ENCODE measurements at places on chromosomes 6 and 20.
A peak's percentile ranks its signal among the peaks of the same experiment; 100 is the strongest.

GRCh38 chr20:48921883-48922820, 641 bp downstream of the ARFGEF2 start:
- peak; percentile 38 for DNase-seq

DNA sequence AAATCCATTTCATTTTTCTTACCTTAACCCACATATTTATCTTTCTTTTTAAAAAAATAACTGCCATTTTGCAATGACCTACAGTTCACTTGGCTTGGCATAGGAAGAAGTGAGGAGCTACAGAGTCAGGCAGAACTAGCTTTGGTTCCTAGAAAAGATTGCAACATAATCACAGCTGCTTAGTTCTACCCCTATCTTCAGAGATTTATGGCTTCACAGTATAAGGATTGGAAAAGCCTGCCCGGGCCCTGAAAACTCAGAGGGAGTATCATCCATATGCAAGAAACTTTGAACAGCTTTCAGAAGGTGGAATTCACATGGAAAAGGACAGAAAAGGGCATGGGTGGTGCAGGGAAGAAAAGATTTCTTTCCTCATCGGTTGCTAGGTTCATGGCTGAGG, 774.3 kb upstream of the CHD6 start:
- DNase-seq: no peak

- DNase-seq: no peak
Observed at GRCh38 chr20:52303281-52303950, 111.8 kb upstream of the ZFP64 start.

DNA sequence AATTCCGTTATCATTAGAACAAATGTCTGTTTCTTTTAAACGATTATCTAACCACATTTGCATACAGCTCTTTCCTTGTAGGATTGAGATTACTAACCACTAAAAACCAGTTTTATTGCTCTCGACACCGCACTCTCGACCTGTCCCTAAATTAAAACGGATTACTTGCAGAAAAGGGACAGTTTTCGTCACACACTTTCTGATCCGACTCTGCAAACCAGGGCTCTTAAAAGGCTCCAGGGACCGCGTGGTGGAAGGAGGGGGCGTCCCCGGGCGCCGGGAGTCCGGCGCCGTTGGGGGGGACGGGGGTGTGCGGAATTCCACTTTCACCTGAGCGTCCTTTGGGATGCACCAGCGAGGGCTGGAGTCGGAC, 731 bp downstream of the MAK start:
- DNase-seq: no peak

GRCh38 chr20:9211016-9211760, 142.3 kb downstream of the PLCB4 start:
- DNase-seq: no peak

DNA sequence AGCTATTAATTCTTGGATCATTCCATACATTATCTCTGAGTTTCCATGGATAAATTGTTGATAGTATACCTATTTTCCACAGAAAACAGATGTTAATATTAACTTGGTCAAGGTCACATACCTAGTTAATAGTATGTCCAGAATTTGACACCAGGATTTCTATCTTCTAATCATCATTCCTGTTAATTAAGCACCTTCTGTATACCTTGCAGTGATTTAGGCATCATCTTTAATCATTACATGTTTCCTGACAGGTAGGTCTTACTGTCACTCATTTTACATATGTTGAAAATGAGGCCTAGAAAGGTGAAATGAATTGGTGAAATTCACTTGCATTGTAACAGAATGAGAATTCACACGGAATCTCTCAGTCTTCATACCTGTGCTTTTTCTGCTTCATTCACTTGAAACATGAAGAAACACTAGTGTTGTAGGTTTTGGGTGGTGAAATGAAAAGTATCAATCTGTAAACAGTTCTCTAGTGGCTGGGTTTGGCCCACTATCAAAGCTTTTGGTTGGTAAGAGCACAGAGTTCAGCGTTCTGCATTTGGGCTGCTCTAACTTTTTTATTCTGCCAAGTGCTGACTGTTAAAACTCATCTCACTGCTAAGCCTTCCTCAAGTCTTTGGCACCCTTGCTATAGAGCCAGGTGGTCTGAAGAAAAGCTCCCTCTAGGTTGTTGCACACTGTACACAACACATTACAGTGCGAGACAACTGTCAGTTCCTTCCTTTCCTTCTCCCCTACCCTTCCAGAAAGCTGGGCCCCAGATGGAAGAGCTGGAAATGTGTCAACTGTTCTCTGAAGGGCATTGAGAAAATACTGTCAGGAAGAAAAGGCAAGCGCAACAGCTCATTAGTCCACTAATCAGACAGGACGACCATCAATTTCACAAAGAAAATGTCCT, 57.8 kb upstream of the C20orf144 start:
- no peak for DNase-seq

DNA sequence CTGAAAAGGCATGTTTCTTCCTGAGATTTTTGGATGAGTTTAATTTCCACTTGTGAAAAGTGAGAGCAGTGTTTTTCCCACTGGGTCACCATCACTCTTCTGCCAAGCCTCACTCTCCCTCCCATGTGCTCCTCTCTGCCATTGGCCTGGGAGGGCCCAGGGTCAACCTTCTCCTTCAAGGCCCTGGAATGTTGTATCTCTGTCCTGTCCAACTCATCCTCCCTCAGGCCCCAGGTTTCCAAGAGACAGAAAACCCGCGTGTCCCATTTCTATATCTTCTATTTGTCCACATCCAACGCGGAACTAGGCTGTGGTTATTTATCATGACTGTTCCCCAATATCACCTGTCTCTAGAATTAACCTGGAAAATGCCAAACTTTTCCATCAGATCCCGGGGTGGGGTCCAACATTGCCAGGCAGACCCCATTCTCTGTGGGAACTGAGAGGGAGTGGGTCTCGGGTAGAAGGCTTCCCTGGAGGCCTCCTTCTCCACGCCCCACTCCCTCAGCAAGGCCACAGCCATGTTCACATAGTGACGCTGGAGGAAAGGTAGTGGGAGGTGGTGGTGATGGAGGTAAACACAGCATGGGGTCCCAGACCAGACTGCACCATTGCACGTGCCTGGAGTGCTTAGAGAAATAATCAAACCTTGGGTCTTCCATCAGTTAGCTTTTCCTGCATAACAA, 173.5 kb downstream of the SCP2D1 start:
- DNase-seq: no peak

- DNase-seq: peak; percentile 38
Observed at GRCh38 chr6:136090929-136091328, 159.2 kb downstream of the MTFR2 start.

DNA sequence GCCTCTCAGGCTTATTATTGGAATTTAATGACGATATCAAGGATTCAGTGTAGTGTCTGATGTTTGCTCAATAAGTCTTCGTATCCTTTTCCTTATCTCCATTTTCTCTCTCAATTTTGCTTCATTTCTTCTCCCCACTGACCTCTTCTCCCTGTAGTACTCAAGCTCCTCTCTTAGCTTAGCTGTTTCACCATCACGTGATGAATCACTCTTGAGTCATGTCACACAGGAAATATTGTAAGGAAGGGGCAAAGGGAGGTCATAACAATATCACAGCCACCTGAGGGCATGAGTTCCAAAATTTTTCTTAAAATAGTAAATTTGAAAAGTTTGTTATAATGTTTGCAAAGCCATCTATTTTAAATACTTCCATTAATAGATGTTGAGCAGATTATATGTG, 392.2 kb upstream of the MARCKS start:
- peak; percentile 41 for DNase-seq

- DNase-seq: no peak
Observed at GRCh38 chr6:130033949-130034348, 15.6 kb downstream of the L3MBTL3 start.

GRCh38 chr6:105045526-105045925, 88.6 kb downstream of the LIN28B start:
- DNase-seq: no peak

DNA sequence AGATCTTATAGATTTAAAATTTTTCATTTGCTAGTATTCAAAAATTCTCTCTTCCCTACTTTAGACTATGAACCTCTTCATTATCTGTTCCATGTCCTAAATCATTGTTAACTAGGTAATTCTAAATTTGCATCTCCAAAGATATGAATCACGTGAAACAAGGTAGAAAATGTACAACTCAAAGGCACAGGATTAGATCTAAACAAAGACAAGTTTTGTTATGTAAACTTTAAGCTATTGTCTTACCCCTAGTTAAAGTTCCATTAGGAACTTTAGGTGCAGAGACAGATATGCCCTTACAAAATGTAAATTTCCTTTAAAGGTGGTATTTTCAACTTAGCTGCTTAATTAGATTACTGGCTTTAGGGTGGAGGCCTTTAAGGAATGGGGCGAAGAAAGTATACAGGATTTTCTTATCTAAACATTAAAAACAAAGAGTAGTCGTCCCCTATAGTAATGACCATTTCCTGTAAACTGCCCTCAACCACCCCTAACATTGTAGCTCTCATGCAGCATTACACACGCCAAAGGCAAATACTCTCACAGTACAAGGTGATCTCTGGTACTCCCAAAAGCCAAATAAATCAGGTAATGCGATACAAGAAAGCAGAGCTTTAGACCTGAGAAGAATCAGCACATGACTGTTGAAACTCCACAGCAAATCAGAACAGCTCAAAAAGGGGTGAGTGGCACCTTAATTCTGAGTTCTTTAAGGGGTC, 57.4 kb upstream of the MRAP2 start:
- no peak for DNase-seq

DNA sequence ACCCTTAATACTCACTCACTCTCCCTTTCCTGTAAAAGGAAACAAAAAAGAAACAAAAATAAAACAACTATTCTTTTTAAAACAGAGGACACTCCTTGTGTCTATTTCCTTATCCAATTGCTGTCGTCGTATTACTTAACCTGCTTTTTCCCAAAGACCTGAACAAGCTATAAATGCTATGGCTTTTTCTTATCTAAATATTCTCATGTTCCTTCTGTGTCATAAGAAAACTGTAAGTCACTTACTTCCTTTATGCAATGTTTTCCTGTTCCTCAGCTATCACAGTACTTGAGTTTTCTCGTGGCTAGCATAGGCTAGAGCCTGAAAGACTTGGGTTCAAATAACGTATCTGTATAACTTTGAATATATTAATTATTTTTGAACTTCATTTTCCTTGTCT, 99.2 kb downstream of the IRAK1BP1 start:
- DNase-seq: no peak

GRCh38 chr20:25145131-25145530, 50.4 kb upstream of the ENTPD6 start:
- DNase-seq: no peak

- no peak for DNase-seq
Observed at GRCh38 chr6:97401533-97401932, 118.5 kb upstream of the MMS22L start.

GRCh38 chr20:47432834-47433210, 68.9 kb upstream of the NCOA3 start:
- DNase-seq: no peak

DNA sequence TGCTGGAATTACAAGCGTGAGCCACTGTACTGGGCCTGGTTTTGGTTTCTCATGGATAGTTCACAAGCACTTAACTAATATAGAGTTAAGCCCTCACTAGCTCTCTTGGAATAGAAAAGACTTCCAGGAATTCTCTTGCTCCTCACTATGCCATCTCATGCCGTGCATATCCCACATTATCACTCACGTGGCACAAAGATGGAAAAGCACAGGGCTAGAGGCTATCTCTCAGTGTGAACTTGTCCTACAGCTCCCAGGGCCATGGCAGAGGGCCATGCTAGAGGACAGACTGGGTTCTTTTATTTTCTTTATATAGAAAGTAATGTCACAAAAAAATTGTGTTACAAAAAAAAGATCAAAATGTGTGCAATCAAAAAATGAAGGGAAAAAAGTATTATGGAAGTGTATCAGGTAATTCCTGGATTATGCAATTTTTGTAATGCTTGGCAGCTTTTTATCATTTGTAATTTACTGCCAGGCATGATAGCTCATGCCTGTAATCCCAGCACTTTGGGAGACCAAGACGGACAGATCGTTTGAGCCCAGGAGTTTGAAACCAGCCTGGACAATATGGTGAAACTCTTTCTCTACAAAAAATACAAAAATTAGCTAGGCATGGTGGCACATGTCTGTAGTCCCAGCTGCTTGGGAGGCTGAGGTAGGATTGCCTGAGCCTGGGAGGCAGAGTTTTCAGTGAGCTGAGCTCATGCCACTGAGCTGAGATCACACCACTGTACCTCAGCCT, 6.4 kb upstream of the SLC2A12 start:
- DNase-seq: no peak

- no peak for DNase-seq
Observed at GRCh38 chr6:142913511-142914047, 31.4 kb downstream of the HIVEP2 start.

DNA sequence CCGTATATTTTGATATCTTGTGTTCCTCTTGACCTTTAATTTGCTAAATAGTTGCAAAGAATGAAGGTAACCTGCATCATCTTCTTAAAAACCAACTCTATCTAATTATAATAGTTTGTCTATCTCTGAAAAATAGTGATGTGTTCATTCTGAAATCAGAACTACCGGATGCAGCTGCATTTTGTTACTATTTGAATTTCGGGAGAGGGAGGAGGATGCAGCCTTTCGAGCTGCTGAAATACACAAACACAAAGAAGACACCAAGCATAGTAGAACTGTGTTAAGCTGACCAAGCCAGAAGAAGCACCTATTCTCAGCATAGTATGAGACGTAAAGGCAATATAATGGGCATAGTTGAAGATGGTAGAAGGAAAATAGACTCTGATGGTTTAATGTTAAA, 33.1 kb downstream of the PTPN1 start:
- no peak for DNase-seq

DNA sequence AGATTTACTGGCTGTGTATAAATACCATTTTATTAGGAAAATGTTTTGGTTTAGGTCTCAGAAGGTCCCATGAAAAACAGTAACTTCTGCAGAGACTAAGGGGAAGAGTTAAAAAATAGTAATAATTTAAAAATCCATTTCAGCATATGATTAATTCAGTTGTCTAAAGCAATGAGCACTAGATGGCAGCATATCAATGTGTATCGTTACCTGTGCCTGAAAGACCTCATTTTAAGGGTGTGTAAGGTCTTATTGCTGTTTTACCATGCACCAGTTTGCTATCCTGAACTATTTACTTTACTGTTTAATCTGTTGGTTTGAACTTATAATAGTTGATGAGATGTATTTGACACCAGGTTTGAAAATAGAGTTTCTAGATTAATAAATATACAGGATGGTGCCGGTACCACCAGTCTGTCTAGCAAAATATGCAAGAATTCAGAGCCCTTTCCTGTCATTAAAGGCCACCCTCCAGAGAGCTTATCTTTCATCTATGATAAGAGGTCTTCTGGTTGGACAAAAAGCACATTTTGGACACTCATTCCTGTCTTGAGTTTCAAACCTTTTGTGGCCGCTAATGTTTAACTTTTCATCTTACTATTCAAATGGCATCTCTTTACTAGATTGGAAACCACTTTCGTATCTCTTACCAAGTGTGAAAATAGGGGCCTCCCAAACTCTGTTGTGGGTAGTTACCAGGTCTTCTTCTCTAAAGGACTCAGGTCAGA, 8.9 kb upstream of the AHI1 start:
- DNase-seq: peak; percentile 49

- no peak for DNase-seq
Observed at GRCh38 chr20:43459022-43459942, 1.6 kb downstream of the SRSF6 start.

- DNase-seq: no peak
Observed at GRCh38 chr6:5211492-5211891, 49.3 kb downstream of the LYRM4 start.

GRCh38 chr6:111914617-111915016, 41.4 kb upstream of the FYN start:
- no peak for DNase-seq

GRCh38 chr6:11416936-11417576, 120.5 kb upstream of the TMEM170B start:
- DNase-seq: no peak
